ENCODE measurements at places on chromosomes 5 and 9.

GRCh38 chr5:139888370-139888769 lies 92.8 kb downstream of the PSD2 start:
- no peak for DNase-seq

- no peak for DNase-seq
Observed at GRCh38 chr5:4639946-4640345, 500.2 kb upstream of the ADAMTS16 start.

GRCh38 chr5:95447961-95448360 lies 56.8 kb downstream of the FAM81B start:
- DNase-seq: no peak

GRCh38 chr9:6779417-6780241 lies 21.9 kb downstream of the KDM4C start:
- peak; percentile 20 for DNase-seq

- DNase-seq: no peak
Observed at GRCh38 chr5:62138607-62139006, 167.4 kb upstream of the KIF2A start.

GRCh38 chr5:100553209-100553608 lies 18.0 kb downstream of the FAM174A start:
- DNase-seq: no peak

GRCh38 chr5:156354571-156354970 lies 27.6 kb downstream of the SGCD start:
- no peak for DNase-seq

GRCh38 chr5:108711898-108712297 lies 35.8 kb upstream of the FER start:
- DNase-seq: no peak

DNA sequence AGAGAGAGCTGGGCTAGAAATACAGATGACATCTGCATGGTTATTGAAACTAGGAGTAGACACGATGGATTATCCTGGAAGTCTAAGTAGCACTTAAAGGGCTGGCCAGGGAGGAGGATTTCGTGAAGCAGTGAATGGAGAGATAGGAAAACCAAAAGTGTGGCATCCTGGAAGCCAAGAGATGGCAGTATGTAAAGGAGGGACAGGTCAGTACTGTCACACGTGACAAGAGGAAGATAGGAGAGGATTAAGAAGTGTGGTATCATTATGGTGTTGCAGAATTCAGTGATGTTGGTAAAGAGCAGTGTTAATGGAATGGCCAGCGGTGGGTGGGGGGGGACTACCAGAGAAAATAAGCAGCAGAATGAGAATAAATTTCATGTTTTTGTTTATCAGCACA lies 11.7 kb downstream of the RAD23B start:
- DNase-seq: no peak

GRCh38 chr9:3237121-3237520 lies 288.7 kb downstream of the RFX3 start:
- no peak for DNase-seq

GRCh38 chr9:21316860-21317259 lies 11.7 kb upstream of the IFNA5 start:
- DNase-seq: no peak

DNA sequence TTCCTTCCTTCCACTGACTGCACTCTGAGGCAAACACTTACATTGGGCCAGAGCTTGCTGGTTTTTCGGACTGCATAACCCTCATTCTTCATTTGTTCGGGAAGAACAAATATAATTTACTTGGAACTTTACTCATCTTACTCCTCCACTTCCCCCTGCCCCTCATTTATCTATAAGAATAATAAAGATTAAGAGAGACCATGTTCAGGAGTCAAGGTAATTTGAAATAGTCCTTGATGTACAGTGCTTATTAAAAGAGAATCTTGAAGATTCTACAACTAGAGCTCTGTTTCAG lies 65.6 kb downstream of the BASP1 start:
- DNase-seq: no peak

DNA sequence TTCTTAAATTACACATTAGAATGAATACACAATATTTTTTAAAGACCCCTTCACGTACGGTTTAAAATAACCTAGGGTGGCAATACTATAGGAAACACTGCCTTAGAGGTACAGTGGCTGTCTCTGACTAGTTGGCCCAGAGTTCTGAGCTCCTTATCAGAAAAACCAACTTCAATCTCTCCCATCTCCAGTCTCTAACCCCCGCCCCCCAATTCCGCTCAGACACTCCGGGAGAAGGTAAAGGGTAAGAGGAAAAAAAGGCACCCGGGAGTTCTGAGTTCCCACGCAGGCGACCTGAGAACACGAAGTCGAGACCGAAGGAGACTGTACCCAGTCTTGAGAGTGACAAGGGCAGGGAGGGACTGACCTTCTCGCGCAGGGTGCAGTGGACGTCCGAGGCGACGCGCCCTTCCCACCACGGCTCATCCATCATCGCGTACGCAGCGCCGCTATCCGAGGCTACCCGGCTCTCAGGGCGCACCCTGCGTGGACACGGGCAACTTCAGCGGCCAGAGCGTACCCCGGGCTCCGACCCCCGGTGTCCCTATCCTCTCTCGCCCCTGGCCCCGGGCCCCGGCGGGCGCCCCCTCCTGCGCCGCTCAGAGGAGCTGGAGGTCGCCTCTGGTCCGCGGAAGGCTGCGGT lies 752 bp downstream of the CCNJL start:
- no peak for DNase-seq

GRCh38 chr9:115035841-115036612 lies 81.9 kb downstream of the TNC start:
- DNase-seq: no peak

DNA sequence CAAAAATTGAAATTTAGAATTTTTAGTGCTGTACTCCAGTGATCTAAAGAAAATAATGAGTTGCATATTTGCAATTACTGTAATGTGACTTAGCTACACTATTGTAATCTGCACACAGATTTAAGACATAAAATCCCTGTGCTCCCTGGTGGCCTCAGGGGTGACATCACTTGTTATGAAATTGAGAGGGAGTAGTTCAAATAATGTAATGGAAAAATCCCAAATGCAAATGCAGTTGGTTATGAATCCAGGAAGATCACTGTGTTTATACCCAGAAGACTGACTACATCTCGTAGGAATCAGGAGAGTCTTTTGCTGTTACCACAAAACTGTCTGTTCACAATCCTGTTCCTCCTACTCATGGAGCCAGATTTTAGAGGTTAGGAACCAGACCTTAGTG lies 178.7 kb upstream of the FBXL17 start:
- DNase-seq: no peak

DNA sequence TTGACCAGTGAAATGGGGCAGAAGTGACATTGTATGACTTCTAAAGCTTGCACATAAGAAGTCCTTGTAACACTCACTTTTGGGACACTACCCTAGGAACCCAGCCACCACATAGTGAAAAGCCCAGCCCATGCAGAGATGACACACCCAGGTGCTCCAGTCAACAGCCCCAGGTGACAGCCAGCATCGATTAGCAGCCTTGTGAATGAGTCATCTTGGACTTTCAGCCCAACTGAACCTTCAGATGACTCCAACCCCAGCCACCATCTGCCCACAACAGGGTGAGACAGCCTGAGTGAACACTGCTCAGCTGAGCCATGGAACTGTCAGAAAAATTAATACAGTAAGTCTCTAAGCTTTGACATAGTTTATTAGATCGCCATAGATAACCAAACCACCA lies 458.6 kb downstream of the ZSWIM6 start:
- DNase-seq: no peak

DNA sequence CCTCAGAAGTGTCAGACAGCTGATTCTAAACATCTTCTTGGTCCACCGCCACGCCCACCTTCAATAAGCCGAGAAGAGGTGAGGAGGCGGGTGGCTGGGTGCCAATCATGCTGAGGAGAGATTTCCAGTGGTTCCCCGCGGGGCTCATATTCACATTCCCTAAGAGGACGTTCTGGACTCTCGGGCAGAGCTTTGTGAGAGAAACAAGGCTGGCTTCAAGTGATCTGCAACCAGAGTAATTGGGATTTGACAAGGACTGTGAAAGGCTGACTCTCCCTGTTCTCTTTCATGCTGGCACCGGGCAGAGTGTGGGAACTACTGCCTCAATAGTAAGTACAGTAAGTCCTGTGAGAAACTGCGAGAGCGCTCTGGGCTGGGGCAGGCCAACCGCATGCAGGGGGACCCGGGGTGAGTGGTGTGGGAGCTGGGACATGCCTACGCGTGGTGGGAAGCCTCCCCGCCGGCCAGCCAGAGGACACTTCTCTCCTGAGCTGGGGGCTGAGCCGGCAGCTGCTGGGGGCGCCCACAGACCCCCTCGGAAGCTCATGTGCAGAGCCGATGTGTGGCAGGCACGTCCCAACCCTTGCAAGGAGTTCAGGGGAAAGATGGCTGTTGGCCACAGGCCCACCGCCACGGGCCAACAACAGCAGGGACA lies 110.9 kb downstream of the LIFR start:
- peak; percentile 85 for DNase-seq

- no peak for DNase-seq
Observed at GRCh38 chr9:82117026-82117811, 128.6 kb downstream of the SPATA31D1 start.

- no peak for DNase-seq
Observed at GRCh38 chr5:33474004-33474403, 33.2 kb downstream of the TARS1 start.

DNA sequence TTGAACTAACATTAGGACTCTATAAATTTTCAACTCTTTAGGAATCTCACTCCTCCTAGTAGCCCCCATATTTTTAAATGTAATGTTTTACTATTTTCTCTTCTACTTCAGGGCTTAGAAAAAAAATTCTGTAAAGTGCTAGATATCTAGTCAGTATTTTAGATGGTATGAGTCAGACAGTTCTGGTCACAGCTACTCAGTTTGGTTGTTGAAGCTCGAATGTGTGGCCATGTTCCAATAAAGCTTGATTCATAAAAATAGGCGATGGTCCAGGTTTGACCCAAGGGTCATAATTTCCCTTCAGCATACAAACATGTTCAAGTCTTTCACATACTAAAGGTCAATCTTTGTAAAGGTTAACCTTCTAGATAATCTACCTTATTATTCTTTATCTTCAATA lies 566.0 kb upstream of the CDH18 start:
- DNase-seq: no peak

DNA sequence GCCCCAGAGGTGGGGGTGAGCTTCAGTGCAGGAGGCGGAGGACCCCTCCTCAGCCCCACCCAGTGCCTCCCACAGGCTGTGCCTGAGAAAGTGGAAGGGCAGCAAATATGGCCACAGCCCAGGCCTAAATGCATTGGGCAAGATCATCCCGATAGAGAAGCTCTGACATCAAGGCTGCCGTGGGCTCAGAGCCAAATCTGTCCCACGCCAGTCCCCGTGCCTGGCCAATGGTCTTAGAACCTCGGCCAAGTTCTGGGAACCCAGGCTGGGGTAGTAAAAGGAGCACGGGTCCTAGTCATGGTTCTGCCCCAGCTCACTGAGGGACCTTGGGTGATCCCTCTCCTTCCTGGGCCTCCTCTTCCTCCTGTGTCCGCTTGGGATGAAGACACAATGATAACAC lies 27.7 kb upstream of the TNIP1 start:
- no peak for DNase-seq

GRCh38 chr5:36689225-36689624 lies 82.8 kb downstream of the SLC1A3 start:
- no peak for DNase-seq

DNA sequence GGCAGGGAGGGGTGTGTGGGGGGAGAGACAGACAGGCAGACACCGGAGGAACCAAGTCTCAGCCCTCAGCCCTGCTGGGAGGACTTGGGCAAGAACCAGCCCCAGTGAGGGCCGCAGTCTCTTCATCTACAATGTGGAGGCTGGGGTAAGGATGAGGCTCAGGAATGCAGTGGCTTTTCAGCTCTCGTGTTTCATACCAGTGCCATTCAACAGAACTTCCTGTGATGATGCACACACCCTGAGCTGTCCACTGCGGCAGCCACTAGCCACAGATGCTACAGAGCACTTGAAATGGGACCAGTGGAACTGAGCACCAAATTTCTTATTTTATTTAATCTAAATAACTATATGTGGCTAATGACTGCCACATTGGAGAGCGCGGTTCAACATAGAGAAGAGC lies 10.7 kb downstream of the CAMK2A start:
- DNase-seq: no peak

DNA sequence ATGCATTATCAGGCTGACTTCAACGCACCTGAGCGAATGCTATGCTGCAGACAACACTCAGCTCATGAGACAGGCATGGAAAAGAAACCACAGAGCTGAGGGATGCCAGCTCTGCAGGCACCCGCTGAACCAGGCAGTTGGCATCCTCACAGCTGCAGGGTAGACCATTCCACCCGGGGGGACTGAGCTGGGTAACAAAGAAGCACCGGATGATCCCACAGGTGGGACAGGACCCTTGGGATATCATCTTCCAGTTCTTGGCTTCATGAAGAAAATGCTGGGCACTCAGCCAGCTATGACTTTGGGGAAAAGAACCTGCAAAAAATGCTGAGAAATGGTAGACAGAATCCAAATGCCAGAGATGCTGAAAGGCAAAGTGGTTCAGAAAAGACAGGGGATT lies 9.6 kb downstream of the EPB41L4B start:
- DNase-seq: no peak

All from NCI-H1417 (cell line).